ENCODE measurements at places on chromosomes 6 and 20.

- DNase-seq: no peak
Measured at GRCh38 chr6:166541876-166542579, 44.5 kb downstream of the RAMACL start.

DNA sequence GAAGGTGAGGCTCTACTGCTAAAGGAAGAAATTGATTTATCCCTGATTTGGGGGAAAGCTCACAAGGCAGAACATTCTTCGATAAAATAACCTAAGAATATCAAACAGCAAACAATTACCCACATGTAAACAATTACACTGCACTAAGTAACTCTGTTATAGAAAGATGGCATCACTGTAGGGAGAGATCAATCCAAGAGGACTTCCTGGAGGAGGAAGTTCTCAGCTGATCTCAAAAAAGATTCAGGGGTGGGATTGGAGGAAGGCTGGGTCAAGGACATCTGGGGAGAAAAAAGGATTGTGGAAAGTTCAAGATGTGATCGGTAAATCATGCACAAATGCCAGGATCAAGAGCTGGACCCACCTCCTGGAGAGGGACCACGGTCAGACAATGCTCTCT, 361.0 kb upstream of the SULF2 start:
- no peak for DNase-seq

GRCh38 chr6:155340464-155341129, 26.3 kb upstream of the TFB1M start:
- DNase-seq: no peak

DNA sequence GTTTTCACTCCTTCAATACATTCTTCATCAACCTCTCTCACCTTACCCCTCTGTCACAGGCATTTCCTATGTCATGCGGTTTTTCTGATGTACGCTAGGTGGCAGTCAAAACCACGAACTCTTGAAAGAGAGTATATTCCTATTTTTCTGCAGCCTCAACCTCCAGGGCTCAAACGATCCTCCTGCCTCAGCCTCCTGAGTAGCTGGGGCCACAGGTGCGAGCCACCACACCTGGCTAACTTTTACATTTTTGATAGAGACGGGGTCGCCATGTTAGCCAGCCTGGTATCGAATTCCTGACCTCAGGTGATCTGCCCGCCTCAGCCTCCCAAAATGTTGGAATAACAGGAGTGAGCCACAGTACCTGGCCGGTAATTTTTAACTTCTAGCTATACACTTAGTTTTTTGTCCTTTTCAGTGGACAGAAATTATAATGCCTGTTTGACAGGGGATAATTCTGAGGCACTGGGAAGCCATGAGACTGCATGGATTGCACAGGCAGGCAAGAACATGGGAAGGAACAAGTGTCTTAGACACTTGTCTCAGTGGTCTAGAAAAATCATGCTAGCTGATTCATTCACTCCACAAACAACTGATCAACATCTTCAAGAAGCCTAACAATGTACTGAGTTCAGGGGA, 22.5 kb upstream of the HFE start:
- DNase-seq: no peak

- no peak for DNase-seq
Measured at GRCh38 chr6:40977695-40978094, 61.3 kb downstream of the UNC5CL start.

DNA sequence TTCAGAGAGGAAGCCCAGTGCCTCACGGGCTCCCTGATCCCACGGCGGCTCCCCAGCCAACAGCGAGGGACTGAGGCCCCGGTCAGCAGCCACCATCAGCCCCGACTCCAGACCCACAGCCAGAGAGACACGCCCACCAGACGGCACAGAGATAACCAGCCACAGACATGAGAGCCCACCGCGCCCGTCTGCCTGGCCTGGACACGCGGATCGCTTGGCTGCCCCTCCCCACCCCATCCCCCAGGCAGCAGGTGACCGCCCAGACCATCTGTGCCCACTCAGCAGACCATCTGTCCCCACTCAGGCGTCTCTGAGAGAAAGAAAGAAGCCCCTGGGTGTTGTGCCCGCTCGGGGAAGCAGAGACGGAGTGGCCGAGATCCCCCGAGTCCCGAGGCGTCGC, 55.5 kb upstream of the CHRNA4 start:
- DNase-seq: no peak

DNA sequence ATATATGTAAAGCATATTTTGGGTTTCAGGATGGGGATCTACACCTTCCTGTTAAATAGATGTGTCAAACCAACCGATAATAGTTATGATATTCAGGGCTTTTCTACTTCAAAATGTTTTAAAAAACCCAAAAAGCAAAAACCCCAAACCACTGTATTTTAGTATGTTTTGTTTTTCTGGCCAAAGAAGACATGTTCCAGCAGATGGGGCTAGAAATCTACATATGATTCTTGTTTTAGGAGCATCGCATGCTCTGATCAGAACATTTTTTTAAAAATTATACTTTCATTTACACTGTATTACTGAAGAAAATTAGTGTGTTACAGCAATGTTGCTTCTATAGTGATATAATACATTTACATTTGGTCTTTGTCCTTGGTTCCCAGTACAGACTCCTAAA, 11.0 kb downstream of the RMND1 start:
- DNase-seq: no peak

Measured in stimulated activated CD8-positive, alpha-beta memory T cell treated with anti-CD3 and anti-CD28 coated beads, Interleukin-15, amount 100 ng/mL, for 48 hours (primary cell).